Mesothelial cell of epicardium (in vitro differentiated cells): ENCODE measurements at places on chromosomes 12 and 14.

- peaks cover 18% of the 10 kb centered on the region for H3K27me3 ChIP-seq
- H3K4me3 ChIP-seq: no peak overlapping the region
- no peak overlapping the region for H3K27ac ChIP-seq
- no peaks in the 10 kb centered on the region for H3K4me1 ChIP-seq
Observed at GRCh38 chr12:118851891-118852290, 129.4 kb upstream of the SRRM4 start.

DNA sequence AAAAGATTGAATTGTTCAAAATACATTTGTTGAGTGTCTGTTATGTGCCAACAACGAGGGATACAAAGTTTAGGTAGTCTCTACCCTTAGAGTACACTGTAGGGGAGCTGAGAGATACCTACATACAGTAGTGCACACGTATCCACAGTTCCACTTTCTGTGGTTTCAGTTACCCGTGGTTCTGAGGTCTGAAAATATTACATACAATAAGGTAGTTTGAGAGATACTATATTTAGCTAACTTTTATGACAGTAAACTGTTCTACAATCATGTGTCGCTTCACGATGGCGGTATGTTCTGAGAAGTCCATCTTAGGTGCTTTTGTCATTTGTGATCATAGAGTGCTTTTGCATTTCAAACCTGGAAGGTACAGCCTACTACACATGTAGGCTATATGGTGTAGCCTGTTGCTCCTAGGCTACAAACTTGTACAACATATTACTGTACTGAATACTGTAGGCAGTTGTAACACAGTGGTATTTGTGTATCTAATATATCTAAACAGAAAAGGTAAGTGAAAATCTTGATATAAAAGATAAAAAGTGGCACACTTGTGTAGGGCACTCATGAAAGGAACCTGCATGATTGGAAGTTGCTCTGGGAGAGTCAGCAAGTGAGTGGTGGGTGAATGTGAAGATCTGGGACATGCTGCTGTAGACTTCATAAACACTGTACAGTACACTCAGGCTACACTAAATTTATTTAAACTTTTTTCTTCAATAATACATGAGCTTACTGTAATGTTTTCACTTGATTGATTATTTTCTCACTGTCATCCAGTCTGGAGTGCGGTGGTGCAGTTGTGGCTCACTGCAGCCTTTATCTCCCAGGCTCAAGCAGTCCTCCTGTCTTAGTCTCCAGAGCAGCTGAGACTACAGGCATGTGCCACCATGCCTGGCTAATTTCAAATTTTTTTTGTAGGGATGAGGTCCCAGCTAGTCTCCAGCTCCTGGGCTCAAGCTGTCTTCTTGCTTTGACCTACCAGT is 4.0 kb downstream of the CPSF6 start:
- no peaks in the 10 kb centered on the region for H3K27me3 ChIP-seq
- peak overlapping the region; percentile 43 for H3K27ac ChIP-seq
- no peak for DNase-seq
- no peaks in the 10 kb centered on the region for H3K36me3 ChIP-seq

GRCh38 chr14:105019861-105020814 is 745 bp downstream of the CDCA4 start:
- peaks cover 54% of the 10 kb centered on the region for H3K4me1 ChIP-seq
- H3K4me3 ChIP-seq: peak overlapping the region; percentile 88
- peak overlapping the region; percentile 95 for H3K27ac ChIP-seq
- H3K36me3 ChIP-seq: no peaks in the 10 kb centered on the region
- no peaks in the 10 kb centered on the region for H3K27me3 ChIP-seq

DNA sequence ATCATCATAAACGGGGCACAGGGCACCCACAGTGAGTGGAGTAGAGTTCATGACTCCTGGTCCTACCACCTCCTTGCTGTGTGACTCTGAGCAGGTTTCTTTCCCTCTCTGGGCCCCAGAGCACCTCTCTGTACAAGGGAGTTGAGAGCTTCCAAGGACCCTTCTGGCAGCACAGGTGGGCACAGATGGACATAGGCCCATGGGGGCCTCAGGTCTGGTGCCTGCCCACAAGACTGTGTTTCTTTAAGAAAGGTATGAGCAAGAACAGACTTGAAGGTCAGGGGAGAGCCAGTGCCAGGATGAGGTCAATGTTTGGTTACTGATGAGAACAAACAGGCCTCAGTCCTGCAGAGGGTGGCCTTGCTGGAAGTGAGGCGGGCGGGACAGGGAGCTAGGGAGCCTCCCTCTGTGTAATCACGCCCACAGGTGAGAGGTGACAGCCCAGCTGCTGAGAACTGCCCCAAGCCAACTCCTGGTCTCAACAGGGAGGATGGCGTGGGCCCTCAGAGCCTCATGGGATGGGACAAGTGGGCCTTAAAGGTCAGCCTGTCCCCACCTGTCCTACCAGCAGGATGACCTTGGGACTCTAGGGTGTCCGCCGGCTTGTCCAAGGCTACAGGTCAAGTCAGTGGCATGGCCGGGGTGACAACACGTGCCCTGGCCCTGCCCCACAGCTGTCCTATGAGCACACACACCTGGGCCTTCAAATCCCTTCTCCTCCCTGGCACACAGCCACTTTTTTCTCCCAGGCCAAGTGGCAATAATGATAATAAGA is 49.1 kb downstream of the CCDC85C start:
- no peaks in the 10 kb centered on the region for H3K27me3 ChIP-seq
- H3K36me3 ChIP-seq: peaks cover 4% of the 10 kb centered on the region
- peaks cover 29% of the 10 kb centered on the region for H3K4me1 ChIP-seq
- H3K4me3 ChIP-seq: no peak overlapping the region
- H3K27ac ChIP-seq: peak overlapping the region; percentile 32

GRCh38 chr12:92623386-92623785 is 79.4 kb upstream of the PLEKHG7 start:
- no peak overlapping the region for H3K27ac ChIP-seq
- no peak for DNase-seq
- no peak overlapping the region for H3K4me3 ChIP-seq
- H3K4me1 ChIP-seq: peaks cover 8% of the 10 kb centered on the region
- no peaks in the 10 kb centered on the region for H3K27me3 ChIP-seq
- H3K36me3 ChIP-seq: no peaks in the 10 kb centered on the region

DNA sequence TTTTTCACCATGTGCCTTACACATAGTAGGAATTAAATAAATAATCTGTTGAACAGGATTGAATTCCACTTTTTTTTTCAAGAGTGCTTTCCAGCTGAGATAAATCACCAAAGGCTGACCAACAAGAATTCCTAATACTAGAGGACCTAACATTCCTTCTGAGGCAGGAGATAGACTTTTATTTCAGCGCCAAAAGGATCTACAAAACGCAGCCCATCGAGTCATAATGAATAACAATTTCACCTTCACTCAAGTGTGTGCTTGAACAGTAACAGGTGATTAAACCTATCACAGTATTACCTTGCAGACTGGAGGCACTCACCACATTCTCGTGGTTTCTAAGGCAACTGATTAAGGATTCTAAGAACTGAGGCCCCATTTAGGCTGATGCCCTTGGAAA is 224.3 kb upstream of the ATP2B1 start:
- H3K27me3 ChIP-seq: no peaks in the 10 kb centered on the region
- DNase-seq: no peak
- H3K4me3 ChIP-seq: no peak overlapping the region
- no peaks in the 10 kb centered on the region for H3K36me3 ChIP-seq
- H3K4me1 ChIP-seq: peaks cover 48% of the 10 kb centered on the region

DNA sequence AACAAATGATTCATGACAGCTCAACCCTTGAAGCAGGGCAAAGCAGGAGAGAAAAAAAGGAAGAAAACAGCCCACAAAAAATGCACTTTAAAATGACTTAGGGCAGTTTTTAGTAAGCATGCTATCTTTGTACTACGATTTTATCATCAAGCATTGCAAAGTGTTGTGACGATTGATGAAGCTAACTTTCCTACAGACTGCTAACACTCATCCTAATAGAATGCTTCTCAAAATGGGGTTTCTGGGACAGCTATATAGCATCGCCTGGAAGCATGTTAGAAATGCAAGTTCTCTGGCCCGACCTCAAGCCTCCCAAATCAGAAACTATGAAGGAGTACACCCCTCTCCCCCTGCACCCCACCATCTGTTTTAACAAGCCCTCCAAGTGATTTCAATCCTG is 256.4 kb downstream of the SSPN start:
- DNase-seq: no peak
- H3K27me3 ChIP-seq: no peaks in the 10 kb centered on the region
- H3K27ac ChIP-seq: no peak overlapping the region
- no peak overlapping the region for H3K4me3 ChIP-seq
- H3K36me3 ChIP-seq: peaks cover 4% of the 10 kb centered on the region

- no peaks in the 10 kb centered on the region for H3K36me3 ChIP-seq
- DNase-seq: no peak
- peaks cover 31% of the 10 kb centered on the region for H3K27me3 ChIP-seq
- H3K27ac ChIP-seq: no peak overlapping the region
- no peak overlapping the region for H3K4me3 ChIP-seq
Observed at GRCh38 chr12:117298648-117299225, 62.7 kb downstream of the NOS1 start.

GRCh38 chr12:53670971-53671370 is 4.9 kb downstream of the ATP5MC2 start:
- no peaks in the 10 kb centered on the region for H3K27me3 ChIP-seq
- DNase-seq: no peak
- peaks cover 12% of the 10 kb centered on the region for H3K4me1 ChIP-seq
- peaks cover 36% of the 10 kb centered on the region for H3K36me3 ChIP-seq
- no peak overlapping the region for H3K4me3 ChIP-seq

- H3K27ac ChIP-seq: no peak overlapping the region
- peaks cover 21% of the 10 kb centered on the region for H3K36me3 ChIP-seq
- no peaks in the 10 kb centered on the region for H3K27me3 ChIP-seq
Observed at GRCh38 chr14:39342768-39343167, 89.5 kb downstream of the FBXO33 start.

GRCh38 chr12:27112871-27113270 is 30.5 kb upstream of the C12orf71 start:
- no peak for DNase-seq
- H3K4me1 ChIP-seq: no peaks in the 10 kb centered on the region
- peaks cover 2% of the 10 kb centered on the region for H3K36me3 ChIP-seq

GRCh38 chr12:45887544-45887943 is 102.8 kb downstream of the SCAF11 start:
- no peaks in the 10 kb centered on the region for H3K27me3 ChIP-seq
- H3K36me3 ChIP-seq: peaks cover 29% of the 10 kb centered on the region
- DNase-seq: no peak
- peak overlapping the region; percentile 8 for H3K27ac ChIP-seq

DNA sequence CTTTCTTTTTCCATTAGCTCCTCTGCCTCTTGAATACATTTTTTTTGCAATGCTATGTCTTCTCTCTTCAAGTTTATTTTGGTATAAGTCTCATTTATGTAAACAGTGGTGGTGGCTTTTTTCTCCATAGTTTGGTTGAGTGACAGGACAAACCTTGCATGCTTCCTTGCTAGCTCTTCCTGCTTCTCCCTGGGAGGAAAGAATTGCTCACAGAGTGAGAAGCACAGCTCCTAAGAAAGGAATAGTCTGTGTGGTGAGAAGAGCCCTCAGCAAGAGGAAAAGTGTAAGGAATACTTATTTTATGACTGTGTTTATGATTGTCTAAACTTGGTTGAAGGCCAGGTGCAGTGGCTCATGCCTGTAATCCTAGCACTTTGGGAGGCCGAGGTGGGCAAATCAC is 11.5 kb downstream of the CCDC175 start:
- peaks cover 3% of the 10 kb centered on the region for H3K4me1 ChIP-seq
- peaks cover 28% of the 10 kb centered on the region for H3K27me3 ChIP-seq
- no peak for DNase-seq
- no peak overlapping the region for H3K4me3 ChIP-seq
- H3K27ac ChIP-seq: no peak overlapping the region

DNA sequence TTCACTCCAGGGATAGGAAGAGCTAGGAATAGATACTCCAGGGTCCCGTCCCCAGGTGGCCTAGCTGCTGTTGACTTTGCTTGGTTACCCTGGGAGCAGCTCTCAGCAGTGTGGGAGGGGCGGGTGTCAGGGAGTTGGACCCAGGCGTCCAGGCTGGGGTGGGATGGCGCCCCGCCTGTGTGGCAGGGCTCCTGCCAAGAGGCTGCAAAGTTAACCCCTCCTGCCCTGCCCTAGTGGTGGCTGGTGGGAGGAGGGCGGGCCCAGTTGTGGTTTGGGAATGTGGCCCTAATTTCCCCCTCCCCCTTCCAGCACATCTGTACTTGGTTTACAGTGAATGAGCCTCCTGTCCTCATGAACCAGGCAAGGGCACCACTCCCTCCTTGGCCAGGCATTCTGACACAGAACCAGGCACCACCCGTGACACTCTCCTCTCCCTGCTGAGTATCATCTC is 1.7 kb upstream of the RARG start:
- peaks cover 63% of the 10 kb centered on the region for H3K4me1 ChIP-seq
- H3K36me3 ChIP-seq: no peaks in the 10 kb centered on the region
- H3K4me3 ChIP-seq: peak overlapping the region; percentile 37
- peak overlapping the region; percentile 88 for H3K27ac ChIP-seq
- no peak for DNase-seq

DNA sequence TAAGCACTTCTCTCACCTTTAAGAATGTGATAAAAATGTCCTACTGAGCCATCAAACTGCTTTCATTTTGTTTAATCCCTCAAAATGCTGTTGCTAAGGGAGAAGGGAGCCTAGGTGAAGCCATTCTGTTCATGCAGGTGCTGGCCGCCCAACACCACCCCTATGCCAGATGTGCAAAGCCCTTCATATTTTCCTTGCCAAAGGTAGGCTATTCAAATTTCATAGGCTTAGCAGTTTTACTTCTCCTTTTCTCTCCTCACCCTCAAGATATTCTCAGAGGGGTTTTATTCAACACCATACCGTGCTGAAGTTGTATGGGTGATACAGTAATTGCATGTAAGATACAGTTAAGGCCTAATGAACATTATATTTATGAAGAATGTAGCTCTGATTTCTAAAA is 461.7 kb downstream of the GXYLT1 start:
- H3K27ac ChIP-seq: no peak overlapping the region
- H3K4me1 ChIP-seq: peaks cover 5% of the 10 kb centered on the region
- DNase-seq: no peak
- no peak overlapping the region for H3K4me3 ChIP-seq
- no peaks in the 10 kb centered on the region for H3K27me3 ChIP-seq

- no peak overlapping the region for H3K27ac ChIP-seq
- peaks cover 6% of the 10 kb centered on the region for H3K36me3 ChIP-seq
- no peaks in the 10 kb centered on the region for H3K27me3 ChIP-seq
- H3K4me1 ChIP-seq: no peaks in the 10 kb centered on the region
- no peak overlapping the region for H3K4me3 ChIP-seq
- no peak for DNase-seq
Observed at GRCh38 chr12:104570174-104570907, 113.6 kb downstream of the CHST11 start.
